ENCODE measurements at places on chromosomes 2 and 18.

GRCh38 chr2:164935118-164936101 lies 19.9 kb downstream of the SLC38A11 start:
- no peak for DNase-seq

- peak; percentile 24 for DNase-seq
These were observed 12.2 kb downstream of the ICOS start for GRCh38 chr2:203948733-203949132.

- DNase-seq, result peak; percentile 60
These were observed 5.2 kb downstream of the ZRANB3 start for GRCh38 chr2:135525786-135526185.

GRCh38 chr2:70255637-70256314 lies 2.2 kb upstream of the PCYOX1 start:
- DNase-seq, result no peak

- DNase-seq, result no peak
These were observed 268.9 kb downstream of the PLCL1 start for GRCh38 chr2:198073253-198073652.

GRCh38 chr2:118689874-118690273 lies 157.6 kb downstream of the EN1 start:
- DNase-seq, result no peak

All from GM12865 (cell line).